Esophagus squamous epithelium (tissue), 5 donors: ENCODE measurements at places on chromosomes 3 and 15. TPM values are rescaled to one million over a fixed set of nuclear protein-coding genes. Genes with fewer than 3 reads are reported as not detected.

Gene TLR9
- not detected for total RNA-seq

Gene MEX3B
- not detected for total RNA-seq

Gene LMAN1L
- not detected for total RNA-seq

Gene ZCWPW2
- total RNA-seq, result 0.35 TPM

Gene CLRN1
- not detected for total RNA-seq

Gene CYB561D2
- total RNA-seq, result 18.1 TPM

Gene PLA2G4E
- total RNA-seq, result 89.5 TPM

Gene UTS2B
- total RNA-seq, result not detected

Gene PLSCR5
- total RNA-seq, result not detected

Gene VILL
- 13.0 TPM for total RNA-seq

Gene PPP1R14D
- total RNA-seq, result not detected

Gene STRC
- 0.03 TPM for total RNA-seq

Gene KLHL40
- total RNA-seq, result not detected

Gene LPP
- total RNA-seq, result 369 TPM

Gene EXD1
- not detected for total RNA-seq

Gene IGF2BP2
- total RNA-seq, result 3.0 TPM

Gene ST8SIA2
- total RNA-seq, result not detected

Gene ARGFX
- not detected for total RNA-seq

Gene SPTSSB
- total RNA-seq, result 4.8 TPM

Gene CAMP
- not detected for total RNA-seq

Gene XCR1
- total RNA-seq, result not detected

Gene PPP1R2
- 31.8 TPM for total RNA-seq

Gene DAPK2
- 12.9 TPM for total RNA-seq

Gene SLC28A2
- total RNA-seq, result not detected

Gene RAB6B
- 0.09 TPM for total RNA-seq

Gene PGBD4
- 0.70 TPM for total RNA-seq

Gene ILDR1
- total RNA-seq, result 2.3 TPM

Gene PRRT3
- 1.9 TPM for total RNA-seq

Gene CCR4
- 0.27 TPM for total RNA-seq

Gene MESP2
- total RNA-seq, result 2.4 TPM

Gene CRYGS
- total RNA-seq, result 2.7 TPM

Gene POU1F1
- total RNA-seq, result not detected

Gene C2CD4B
- total RNA-seq, result 0.42 TPM

Gene CSPG5
- not detected for total RNA-seq

Gene GMNC
- total RNA-seq, result not detected

Gene C2CD4A
- total RNA-seq, result 1.8 TPM

Gene TIPIN
- total RNA-seq, result 7.2 TPM

Gene ATP13A5
- total RNA-seq, result 0.35 TPM

Gene TF
- total RNA-seq, result 0.53 TPM

Gene CYP1A2
- total RNA-seq, result not detected

Gene TMEM89
- total RNA-seq, result not detected

Gene CLDN16
- total RNA-seq, result 0.64 TPM

Gene NANOGP8
- total RNA-seq, result not detected

Gene LMOD3
- not detected for total RNA-seq

Gene ZPLD1
- total RNA-seq, result not detected

Gene ADAMTS17
- 4.5 TPM for total RNA-seq

Gene TTC23
- total RNA-seq, result 12.1 TPM

Gene SERPINI2
- total RNA-seq, result not detected

Gene SLC12A8
- 12.8 TPM for total RNA-seq

Gene FBLN2
- 122 TPM for total RNA-seq

Gene UBL7
- 31.2 TPM for total RNA-seq

Gene PRSS50
- total RNA-seq, result not detected

Gene PLCB2
- 10.2 TPM for total RNA-seq

Gene RASL12
- 3.2 TPM for total RNA-seq

Gene CRBN
- 59.6 TPM for total RNA-seq

Gene CRABP1
- total RNA-seq, result not detected

Gene SLC6A1
- 12.8 TPM for total RNA-seq
